ENCODE measurements at places on chromosomes 5 and 9.

GRCh38 chr5:78242001-78242400, 52.5 kb downstream of the AP3B1 start:
- DNase-seq: no peak

DNA sequence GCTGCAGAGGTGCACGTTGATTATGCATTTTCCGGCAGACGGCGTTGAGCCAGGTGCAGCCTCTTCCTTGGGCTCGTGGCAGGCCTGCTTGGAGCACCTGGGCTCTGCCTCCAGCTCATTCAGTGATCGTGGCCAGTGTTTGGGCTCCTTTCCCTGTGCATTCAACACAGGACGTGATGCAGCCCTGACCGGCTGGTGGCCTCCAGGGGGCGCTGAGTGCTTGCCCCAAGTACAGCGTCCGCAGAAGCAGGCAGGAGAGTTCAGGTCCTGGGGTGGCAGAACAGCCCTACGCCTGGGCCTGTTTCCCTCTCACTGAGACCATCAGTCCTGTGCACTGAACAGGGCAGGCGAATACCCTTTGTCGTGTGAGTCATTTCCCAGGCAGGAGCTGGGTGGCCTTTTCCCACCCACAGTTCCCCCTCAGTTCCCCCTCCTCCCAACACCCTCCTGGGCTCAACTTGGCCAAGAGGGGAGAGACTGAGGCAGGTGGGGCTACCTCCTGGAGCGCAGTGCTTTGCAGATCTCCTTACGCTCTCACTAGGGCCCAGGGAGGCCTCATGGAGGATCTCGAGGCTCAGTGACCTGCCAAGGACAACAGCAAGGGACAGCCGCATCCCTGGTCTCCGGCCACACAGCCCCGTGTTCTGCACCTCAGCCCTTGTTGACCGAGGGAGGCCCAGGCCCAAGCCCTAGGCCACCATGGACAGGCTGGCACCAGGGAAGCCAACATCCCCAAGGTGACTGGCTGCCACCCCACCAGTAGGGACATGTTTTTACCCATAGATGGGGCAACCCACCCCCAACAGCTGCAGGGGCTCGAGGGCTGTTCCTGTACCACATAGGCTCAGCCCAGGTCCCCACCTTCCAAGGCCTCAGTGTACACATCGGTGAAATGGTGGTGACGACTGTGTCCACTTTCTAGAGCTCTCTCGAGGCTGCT, 52.9 kb downstream of the LRSAM1 start:
- peak; percentile 72 for DNase-seq

- DNase-seq: no peak
Observed at GRCh38 chr9:116451500-116452115, 235.5 kb upstream of the TRIM32 start.

DNA sequence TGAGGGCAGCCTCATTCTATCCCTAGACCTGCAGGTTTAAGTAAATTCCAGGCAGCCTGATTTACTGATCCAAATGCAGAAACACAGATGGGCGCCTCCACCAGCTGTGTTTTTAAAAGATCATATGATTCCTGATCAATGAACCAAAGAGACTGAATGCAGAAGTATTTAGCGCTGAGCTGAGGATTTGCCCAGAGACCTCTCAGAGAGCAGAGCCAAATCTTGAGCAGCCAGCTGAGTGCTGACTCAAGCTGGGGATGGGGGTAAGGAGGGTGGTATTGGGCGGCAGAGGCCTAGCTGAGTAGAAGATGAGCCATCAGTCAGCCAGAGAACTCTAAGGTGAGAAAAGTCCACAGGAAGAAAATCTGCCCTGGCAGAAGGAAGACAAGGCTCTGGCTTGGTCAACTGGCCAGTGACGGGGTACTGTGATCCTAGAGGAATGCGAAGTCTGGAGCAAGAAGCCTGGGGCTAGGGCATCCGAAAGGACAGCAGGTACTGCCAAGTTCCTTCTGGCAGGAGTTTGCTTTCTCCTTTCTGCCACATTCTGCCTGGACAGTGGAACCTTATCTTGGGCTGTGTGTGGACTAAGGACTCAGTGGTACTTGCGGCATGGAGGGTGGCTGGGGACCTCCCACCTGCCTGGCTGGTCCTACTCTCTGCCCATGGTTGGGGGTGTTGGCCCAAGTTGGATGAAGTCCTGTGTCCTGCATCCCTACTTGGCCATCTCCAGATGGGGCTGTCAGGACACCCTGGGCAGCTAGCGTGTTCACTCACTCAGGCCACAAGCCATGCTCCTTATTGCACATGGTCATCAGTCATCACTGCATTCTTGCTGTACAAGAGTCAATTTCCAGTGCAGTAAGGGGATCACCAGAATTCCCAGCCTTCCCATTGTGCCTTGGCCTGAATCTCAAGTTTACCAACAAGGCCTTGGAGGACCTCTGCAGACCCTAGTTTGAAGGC, 34.5 kb upstream of the CDKN2AIPNL start:
- DNase-seq: no peak

DNA sequence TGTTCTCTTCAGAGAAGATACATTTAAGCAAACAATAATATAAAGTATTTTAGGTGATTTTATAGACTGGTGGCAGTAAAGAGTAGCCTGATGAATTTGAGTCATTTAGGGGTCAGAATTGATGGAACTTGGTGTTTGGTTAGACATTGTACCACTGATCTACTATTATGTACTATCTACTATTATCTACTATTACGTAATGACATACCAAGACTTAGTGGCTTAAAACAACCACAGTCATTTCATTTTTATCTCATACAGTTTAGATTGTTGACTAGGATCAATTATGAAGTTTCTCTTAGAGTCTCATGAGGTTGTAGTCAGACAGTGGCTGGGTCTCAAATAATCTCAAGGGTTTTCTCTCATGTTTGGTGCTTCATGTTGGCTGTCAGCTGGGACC, 54.0 kb downstream of the PPIP5K2 start:
- DNase-seq: no peak

Measured in globus pallidus (tissue), 1 donor.